Stomach (tissue), 19 donors: ENCODE measurements at places on chromosomes 7 and 10. TPM values are rescaled to one million over a fixed set of nuclear protein-coding genes. Genes with fewer than 3 reads are reported as not detected.
A peak's percentile ranks its signal among the peaks of the same experiment; 100 is the strongest.

- DNase-seq: no peak
- H3K4me1 ChIP-seq: no peaks in the 10 kb centered on the region
- no peaks in the 10 kb centered on the region for H3K36me3 ChIP-seq
- H3K27me3 ChIP-seq: no peaks in the 10 kb centered on the region
Observed at GRCh38 chr7:18505870-18506460, 10.4 kb downstream of the HDAC9 start.

GRCh38 chr10:123884907-123885381, 6.7 kb downstream of the CPXM2 start:
- no peaks in the 10 kb centered on the region for H3K4me1 ChIP-seq
- H3K4me3 ChIP-seq: no peak overlapping the region
- peak overlapping the region; percentile 48 for H3K27ac ChIP-seq
- DNase-seq: no peak
- H3K36me3 ChIP-seq: no peaks in the 10 kb centered on the region

- H3K4me1 ChIP-seq: peaks cover 14% of the 10 kb centered on the region
- H3K36me3 ChIP-seq: no peaks in the 10 kb centered on the region
- H3K27ac ChIP-seq: peak overlapping the region; percentile 89
- no peaks in the 10 kb centered on the region for H3K27me3 ChIP-seq
Observed at GRCh38 chr7:116672596-116673456, 830 bp downstream of the MET start.

DNA sequence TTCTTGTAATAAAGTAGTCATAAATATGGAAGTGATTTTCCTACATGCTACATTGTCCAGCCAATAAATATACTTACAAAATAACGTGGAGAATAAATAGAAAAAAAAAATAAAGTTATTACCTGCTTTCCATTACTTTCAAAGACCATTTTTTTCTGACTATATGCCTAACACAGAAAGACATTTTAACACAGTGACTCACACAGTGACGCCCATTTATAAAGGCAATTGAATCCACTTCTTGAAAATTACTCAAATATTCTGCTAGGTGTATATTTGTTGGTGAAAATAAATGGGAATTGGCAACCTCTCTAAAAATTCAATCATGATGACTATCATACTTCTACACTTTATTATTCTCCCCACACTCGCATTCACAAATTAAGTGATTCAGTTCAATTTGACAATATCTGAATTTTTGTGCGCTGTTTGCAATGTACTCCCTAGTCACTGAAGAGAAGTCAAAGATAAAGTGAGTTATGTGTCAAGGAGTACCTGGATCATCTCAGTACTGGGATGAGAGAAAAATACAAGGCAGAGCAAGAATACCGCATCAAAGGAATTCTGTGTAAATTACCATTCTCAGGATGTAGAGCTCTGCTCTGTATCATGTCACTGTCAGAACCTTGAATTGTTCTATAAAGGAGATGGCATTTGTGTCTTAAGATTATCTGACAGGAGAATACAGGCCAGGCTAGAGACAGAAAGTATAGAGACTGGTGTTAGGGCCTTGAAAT, 642.7 kb downstream of the IPMK start:
- H3K27ac ChIP-seq: no peak overlapping the region
- H3K4me1 ChIP-seq: no peaks in the 10 kb centered on the region
- H3K27me3 ChIP-seq: no peaks in the 10 kb centered on the region
- no peaks in the 10 kb centered on the region for H3K36me3 ChIP-seq
- no peak overlapping the region for H3K4me3 ChIP-seq

GRCh38 chr7:45919231-45919784, 1.8 kb downstream of the IGFBP3 start:
- H3K4me1 ChIP-seq: peaks cover 47% of the 10 kb centered on the region
- H3K36me3 ChIP-seq: peaks cover 8% of the 10 kb centered on the region
- DNase-seq: no peak
- peaks cover 45% of the 10 kb centered on the region for H3K27me3 ChIP-seq
- H3K27ac ChIP-seq: no peak overlapping the region
- peak overlapping the region; percentile 49 for H3K4me3 ChIP-seq

DNA sequence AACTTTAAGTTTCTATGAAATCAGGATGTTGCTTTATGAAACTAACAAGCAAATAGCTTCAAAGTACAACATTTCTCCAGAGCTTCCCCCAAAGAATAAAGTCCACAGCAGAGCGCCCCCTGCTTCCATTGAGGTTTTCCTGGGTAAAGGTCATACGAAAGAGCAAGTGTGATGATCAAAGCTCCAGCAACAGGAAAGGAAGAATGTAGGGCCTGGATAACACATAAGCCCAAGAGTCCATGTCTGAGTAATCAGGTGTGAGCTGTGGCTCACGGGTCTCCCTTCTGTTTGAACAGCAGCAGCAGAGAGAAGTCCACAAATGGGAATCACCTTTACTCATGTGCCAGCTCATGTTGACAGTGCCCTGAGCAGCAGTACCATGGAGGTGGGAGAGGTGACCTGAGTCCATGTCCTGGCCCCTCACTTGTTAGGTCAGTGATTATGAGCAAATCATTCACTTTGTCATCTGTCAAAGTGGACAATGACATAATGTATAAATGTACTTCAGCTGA, 50.5 kb downstream of the MRPL32 start:
- H3K4me3 ChIP-seq: no peak overlapping the region
- H3K27me3 ChIP-seq: no peaks in the 10 kb centered on the region
- no peak overlapping the region for H3K27ac ChIP-seq
- no peaks in the 10 kb centered on the region for H3K4me1 ChIP-seq
- DNase-seq: no peak

DNA sequence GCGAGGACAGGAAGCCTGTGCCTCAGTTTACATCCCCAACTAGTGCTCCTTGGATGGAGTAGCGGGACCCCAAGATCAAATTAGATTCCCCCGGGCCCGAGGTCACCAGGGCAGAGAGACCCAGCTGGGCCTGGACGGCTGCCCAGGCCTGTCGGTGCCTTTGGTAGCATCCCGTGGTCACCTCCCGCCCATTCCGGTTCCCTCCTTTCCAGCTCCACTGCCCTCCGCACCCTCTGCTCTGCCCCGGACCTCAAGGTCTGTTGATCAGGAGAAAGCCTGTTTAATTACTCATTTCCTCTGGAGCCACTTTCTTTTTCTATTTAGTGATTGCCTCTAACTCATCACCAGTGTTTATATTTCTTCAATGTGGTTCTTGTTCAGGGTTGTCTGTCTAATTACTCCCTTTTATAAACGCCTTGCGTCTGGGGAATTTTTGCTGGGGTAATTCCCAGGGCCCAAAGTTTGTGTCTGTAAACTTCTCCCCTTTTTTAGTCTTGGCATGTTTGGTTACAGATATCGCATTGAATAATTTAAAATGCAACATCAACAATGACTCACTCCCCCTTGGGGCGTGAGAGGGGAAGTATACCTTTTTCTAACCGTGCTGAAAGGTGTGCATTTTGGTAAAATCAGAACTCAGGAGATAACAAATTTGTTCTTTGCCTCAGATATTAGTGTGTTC, 1.9 kb downstream of the FOXK1 start:
- H3K4me1 ChIP-seq: peaks cover 60% of the 10 kb centered on the region
- no peaks in the 10 kb centered on the region for H3K36me3 ChIP-seq
- peak overlapping the region; percentile 95 for H3K4me3 ChIP-seq
- H3K27ac ChIP-seq: peak overlapping the region; percentile 93
- DNase-seq: peak; percentile 80

DNA sequence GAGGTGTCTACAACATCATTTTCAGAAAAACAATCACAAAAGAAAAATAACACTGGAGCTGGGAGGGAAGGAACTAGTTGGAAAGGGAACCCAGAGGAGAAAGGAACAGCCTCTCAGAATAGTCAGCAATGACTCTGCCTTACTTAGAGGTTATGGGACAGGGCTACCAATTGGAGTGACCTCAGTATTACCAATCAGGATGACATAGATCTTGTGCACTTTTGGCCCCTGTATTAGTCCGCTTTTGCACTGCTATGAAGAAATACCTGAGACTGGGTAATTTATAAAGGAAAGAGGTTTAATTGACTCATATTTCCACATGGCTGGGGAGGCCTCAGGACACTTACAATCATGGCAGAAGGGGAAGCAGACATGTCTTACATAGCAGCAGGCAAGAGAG, 99.7 kb upstream of the SDK1 start:
- no peak overlapping the region for H3K4me3 ChIP-seq
- no peak overlapping the region for H3K27ac ChIP-seq
- DNase-seq: no peak
- H3K27me3 ChIP-seq: no peaks in the 10 kb centered on the region

DNA sequence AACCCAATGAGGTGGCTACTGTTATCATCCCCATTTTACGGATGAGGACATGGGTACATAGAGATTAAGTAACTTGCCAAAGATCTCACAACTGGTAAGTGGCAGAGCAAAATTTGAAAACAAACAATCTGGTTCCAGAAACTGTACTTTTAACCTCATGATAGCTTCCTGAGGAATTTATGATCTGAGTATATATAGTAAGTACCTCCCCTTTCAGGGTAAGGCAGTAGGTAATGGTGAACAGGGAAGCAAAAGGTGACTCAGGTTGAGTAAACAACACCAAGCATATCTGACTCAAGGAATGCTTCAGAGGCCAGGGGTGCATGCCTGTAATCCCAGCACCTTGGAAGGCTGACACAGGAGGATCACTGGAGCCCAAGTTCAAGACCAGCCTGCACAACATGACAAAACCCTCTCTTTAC, 21.1 kb downstream of the KLLN start:
- peak; percentile 86 for DNase-seq
- no peaks in the 10 kb centered on the region for H3K36me3 ChIP-seq
- H3K27ac ChIP-seq: no peak overlapping the region
- no peak overlapping the region for H3K4me3 ChIP-seq
- no peaks in the 10 kb centered on the region for H3K27me3 ChIP-seq

DNA sequence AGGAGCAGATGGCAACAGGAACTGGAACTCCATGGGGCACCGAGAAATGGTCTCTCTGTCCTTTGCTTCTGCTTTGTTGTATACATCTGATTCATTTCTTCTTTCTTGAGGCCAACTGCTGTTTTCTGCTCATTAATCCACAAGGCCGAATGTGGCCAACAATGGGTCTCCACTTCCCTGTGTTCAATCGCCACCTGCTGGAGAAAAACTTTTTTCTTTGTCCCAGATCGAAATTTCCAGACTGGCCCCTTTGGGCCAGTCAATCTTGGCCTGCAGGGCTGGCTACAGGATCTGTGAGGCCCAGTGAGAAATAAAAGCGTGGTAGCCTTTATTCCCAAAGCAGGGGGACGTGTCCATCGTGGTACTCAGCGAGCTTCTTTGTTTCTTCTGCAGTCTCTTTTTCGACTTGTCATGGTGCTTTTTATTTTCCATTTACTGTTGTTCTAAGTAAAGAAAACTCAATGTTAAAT, 58.8 kb downstream of the PARP12 start:
- no peaks in the 10 kb centered on the region for H3K4me1 ChIP-seq
- H3K4me3 ChIP-seq: no peak overlapping the region
- no peak overlapping the region for H3K27ac ChIP-seq

DNA sequence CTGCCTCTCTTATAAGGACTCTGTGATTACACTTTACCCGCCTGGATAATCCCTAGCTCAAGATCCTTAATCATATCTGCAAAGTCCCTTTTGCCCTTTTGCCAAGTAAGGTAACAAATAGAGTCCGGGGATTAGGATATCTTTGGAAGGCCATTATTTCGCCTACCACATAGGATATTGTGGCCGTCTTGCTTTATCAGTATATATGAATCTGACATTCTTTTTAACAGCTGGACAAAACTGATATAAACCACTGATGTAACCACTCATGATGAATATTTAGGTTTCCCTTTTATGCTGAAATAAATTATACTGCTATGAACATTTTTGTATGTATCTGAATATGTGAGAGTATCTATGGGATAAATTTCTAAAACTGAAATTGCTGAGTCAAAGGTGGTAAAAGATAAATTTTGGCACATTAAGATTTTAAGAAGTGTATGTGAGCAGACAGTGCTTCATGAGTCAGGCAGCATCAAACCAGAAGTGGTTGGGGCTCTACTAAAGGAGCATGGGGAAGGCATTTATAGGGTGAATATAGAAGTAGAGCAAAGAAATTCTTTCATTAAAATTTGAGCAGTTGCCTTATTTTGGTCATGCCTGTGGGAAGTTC, 44.7 kb downstream of the AVL9 start:
- peaks cover 21% of the 10 kb centered on the region for H3K36me3 ChIP-seq
- peaks cover 23% of the 10 kb centered on the region for H3K4me1 ChIP-seq
- H3K27me3 ChIP-seq: no peaks in the 10 kb centered on the region
- H3K27ac ChIP-seq: no peak overlapping the region
- DNase-seq: no peak
- no peak overlapping the region for H3K4me3 ChIP-seq

Gene CRYGN
- polyA plus RNA-seq: not detected

Gene BEND7
- polyA plus RNA-seq: 11.1 TPM

Gene DEPP1
- 24.4 TPM for polyA plus RNA-seq
